ENCODE measurements at places on chromosomes 16 and 17.

GRCh38 chr16:74073456-74073855 lies 223.2 kb upstream of the PSMD7 start:
- DNase-seq: no peak

GRCh38 chr17:1648173-1648962 lies 1.3 kb downstream of the RILP start:
- no peak for DNase-seq

GRCh38 chr16:50719401-50720337 lies 22.2 kb upstream of the CYLD start:
- no peak for DNase-seq

GRCh38 chr16:89071686-89072547 lies 21.7 kb upstream of the ACSF3 start:
- DNase-seq: no peak

DNA sequence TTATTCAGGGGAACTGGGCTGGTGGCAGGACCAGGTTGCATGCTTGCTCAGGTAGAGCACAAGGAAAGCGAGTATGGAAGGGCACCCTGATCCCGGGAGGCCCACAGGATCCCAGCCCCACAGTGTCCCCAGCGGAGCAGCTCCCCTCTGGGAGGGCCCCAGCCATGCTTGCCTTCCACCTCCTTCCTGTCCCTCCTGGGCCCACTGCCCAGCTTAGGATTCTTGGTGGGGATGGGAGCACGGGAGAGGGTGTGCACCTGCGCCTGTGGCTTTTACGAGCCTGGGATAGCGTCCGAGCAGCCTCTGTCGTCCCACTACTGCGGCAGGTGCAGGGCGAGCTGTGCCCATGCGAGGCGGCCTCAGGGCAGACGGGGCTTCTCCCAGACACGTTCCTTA lies 114.5 kb downstream of the BANP start:
- no peak for DNase-seq

GRCh38 chr17:31329221-31329620 lies 7.8 kb upstream of the EVI2A start:
- no peak for DNase-seq

GRCh38 chr17:13256545-13256944 lies 238.7 kb upstream of the ELAC2 start:
- no peak for DNase-seq

- no peak for DNase-seq
Measured at GRCh38 chr16:66899310-66899944, 19.1 kb downstream of the PDP2 start.

DNA sequence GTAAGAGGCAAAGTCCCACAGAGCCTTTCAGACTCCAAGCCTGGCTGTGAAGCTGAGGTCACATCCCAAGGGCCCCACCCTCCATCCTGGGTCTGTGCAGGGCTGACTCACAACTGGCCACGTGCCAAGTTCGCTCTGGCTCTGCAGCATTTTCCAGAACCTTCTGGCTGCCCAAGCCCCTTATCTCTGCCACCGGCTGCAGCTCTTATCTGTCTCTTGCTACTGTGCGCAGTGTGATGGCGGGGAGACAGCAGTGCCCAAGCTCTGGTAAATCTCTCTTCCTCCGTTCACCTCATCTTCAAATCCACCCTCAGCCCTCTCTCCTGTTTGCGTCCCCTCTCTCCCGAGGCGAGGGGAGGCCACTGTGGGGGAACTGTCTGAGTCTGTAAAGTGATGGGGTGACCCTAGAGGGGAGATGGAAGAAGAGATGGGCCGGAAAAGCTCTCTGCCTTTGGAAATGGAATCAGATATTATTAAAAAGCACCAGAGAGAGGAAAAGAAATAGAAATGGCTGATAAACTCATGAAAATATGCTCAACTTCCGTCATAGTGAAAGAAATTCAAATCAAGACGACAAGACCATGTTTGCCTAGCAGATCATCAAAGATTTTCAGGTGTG lies 162.7 kb upstream of the CDC42EP4 start:
- DNase-seq: no peak

DNA sequence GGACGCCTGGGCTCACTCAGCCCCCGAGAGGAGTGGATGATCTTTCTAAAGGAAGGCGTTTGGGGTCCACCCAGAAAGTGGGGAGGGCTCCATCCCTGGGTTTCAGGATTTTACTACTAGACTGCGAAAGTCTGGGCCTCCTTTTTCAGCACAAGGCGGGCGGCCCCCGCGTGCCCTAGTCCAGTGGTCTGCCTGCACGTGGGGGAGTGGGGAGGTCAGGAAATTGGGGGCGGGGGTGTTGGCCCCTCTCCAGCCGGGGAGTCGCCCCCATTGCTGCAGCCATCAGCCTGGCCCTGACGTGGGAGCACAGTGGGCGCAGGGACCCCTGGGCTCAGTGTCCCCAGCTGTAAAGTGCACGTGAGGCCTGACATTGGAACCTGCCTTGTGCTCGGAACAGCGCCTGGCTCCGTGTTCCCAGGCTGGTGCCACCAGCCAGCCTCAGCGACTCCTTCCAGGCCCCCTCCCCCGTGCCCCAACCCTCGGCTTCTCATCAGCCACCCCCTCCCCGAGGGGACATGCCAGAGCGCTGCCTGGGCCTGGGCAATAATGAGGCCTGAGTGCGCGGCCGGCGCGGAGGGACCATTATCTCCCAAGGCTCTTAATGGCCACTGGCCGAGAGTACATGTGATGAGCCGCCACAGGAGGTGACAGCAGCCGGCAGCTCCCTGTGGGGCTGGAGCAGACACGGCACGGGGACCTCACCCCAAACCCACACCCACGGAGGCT lies 2.4 kb upstream of the C1QTNF8 start:
- no peak for DNase-seq

GRCh38 chr17:50585891-50586290 lies 25.4 kb downstream of the CACNA1G start:
- DNase-seq: no peak

GRCh38 chr17:44122816-44123355 lies 555 bp downstream of the HDAC5 start:
- DNase-seq: no peak

- no peak for DNase-seq
Measured at GRCh38 chr16:30805056-30805369, 18.0 kb upstream of the ZNF629 start.
